ENCODE measurements at places on chromosomes 12 and 14.

GRCh38 chr12:3520168-3520567 lies 29.2 kb downstream of the PRMT8 start:
- peak; percentile 76 for DNase-seq

DNA sequence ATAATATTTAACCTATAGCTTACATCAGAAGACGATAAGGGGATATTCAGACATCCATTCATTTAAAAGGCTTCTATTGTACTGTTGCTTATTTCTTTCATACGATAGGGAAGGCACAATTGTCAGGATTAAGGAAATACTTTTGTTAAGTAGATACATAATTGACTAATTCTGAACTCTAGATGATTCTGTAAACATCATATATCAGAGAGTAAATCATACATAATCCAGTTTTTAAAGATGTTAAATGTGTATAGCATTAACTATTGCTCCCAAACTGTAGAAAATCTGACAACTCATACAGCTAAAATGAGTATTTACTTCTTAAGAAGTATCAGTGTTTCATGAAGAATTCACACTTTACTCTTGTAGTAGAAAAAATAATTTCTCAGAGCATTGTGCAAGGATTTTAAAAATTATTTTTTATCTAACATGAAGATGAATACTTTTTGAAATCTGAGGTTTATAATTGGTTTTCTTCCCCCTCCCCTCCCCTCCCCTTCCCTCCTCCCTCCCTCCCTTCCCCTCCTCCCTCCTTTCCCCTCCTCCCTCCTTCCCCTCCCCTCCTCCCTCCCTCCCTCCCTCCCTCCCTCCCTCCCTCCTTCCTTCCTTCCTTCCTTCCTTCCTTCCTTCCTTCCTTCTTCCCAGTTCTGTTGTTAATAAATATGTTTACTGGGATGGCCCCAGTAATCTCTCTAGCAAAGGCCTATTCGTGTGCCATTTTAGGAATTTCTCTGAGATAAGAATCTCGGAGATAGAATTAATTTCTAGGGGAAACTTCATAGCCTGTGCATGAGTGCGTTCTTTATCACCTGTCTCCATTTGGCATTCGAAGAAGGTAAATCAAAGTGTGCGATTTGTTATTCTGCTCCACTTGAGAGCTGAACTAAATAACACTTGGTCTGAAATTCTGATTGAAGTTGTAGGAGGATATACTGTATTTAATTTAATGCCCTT lies 2.3 kb downstream of the NPAS3 start:
- no peak for DNase-seq

GRCh38 chr12:68376901-68377300 lies 44.7 kb upstream of the MDM1 start:
- DNase-seq, result no peak

DNA sequence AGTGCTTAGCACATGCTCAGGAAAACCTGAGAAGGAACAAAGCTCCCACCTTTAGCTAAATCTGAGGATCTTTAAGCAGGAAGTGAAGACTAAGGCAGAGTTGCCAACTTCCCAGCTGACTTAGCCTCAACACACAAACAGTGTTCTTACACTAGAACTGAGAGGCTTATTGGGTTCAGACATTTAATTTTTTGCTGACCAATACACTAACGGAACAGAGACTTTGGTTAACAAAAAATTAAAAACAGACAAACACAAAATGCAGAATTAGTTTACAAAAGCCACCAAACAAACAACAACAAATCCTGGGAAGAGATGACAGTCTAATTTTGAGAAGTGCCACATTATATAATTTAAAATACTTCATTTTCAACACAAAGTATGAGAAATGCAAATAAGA lies 1123.7 kb upstream of the ATXN7L3B start:
- no peak for DNase-seq

DNA sequence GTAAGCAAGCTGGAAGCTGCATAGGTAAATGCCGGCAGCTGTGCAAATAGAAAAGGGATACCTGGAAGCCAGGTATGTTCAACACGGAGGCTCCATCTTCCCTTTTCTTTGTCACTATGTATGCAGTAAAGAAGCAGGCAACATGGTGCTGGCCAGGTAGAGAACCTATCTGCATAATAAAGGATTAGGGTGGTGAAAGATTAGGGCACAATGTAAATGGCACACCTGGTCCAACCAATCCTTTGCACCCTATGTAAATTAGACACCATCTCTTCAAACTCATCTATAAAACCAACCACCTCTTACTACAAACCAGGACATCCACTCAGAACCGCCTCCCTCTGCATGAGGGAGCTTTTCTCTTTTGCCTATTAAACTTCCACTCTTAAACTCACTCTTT lies 32.3 kb downstream of the RPS29 start:
- peak; percentile 88 for DNase-seq

DNA sequence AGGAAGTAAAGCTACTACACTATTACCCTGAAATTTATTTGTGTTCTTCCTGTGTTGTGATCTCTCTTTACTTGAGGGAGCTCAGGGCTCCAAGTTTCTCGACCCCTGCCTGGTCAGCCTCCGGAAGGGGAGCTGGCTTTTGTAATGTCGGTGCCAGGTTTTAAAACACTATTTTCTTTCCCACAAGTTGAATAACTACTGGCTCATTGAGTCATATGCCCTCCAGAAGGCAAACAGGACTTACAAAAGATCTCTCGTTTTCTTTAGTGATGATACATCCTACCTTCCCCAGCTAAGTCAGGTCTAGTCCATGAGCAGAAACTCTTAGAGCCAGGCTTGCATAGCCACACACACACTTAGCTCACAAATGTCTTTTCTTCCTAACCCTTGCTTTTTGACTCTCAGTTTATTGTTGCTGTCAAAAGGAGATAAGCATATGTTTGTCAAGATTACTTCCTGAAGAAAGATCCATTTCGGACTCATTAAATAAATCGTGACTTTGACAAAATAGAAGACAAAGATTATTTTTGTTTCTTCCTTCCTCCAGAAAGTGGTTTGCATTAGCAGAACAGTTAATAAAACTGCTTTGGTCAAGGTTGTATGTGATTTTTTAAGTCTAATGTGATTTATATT lies 209.8 kb upstream of the FLRT2 start:
- DNase-seq, result no peak

GRCh38 chr12:5124401-5124800 lies 80.7 kb downstream of the KCNA5 start:
- DNase-seq, result peak; percentile 36

Measured in NCI-H2029 (cell line).